Lung (tissue), 17 donors: ENCODE measurements at places on chromosomes 16 and 17. TPM values are rescaled to one million over a fixed set of nuclear protein-coding genes. Genes with fewer than 3 reads are reported as not detected.

Gene CCL18
- total RNA-seq = 41.0 TPM

Gene PTX4
- total RNA-seq = 0.25 TPM

Gene SARM1
- 24.6 TPM for total RNA-seq

DNA sequence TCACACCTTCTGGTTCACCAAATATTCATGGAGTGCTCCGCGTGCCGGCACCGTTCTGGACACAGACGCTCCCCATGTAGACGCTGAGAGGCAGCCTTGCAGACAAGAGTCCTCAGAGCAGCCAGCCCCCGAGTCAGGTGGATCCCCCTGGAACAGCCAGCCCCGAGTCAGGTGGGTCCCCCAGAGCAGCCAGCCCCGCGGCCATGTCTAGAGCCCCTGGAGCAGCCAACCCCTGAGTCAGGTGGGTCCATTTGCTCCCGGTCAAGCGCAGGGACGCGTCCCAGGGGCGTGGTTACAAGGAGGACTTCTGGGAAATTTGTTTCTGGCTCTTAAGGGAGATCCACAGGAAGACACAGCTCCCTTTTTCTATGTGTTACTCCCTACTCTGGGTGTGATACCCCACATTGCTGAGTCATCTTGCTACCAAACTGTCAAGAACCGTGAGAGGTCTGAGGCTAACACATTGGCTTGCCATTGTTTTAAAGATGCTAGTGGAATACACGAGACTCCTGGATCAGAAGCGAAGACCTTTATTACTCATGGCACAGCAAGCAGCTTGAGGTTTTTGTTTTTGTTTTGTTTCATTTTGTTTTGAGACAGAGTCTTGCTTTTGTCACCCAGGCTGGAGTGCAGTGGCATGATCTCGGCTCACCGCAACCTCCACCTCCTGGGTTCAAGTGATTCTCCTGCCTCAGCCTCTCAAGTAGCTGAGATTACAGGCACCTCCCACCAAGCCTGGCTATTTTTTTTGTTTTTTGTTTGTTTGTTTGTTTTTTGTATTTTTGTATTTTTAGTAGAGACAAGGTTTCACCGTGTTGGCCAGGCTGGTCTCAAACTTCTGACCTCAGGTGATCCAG lies 43.3 kb upstream of the CBFA2T3 start:
- no peak for DNase-seq

- DNase-seq = no peak
Measured at GRCh38 chr17:67503184-67503583, 126.1 kb downstream of the PITPNC1 start.

GRCh38 chr17:34401165-34401564 lies 38.1 kb upstream of the CCL1 start:
- DNase-seq = no peak

- no peak for DNase-seq
Measured at GRCh38 chr16:48562475-48562874, 47.5 kb downstream of the N4BP1 start.

DNA sequence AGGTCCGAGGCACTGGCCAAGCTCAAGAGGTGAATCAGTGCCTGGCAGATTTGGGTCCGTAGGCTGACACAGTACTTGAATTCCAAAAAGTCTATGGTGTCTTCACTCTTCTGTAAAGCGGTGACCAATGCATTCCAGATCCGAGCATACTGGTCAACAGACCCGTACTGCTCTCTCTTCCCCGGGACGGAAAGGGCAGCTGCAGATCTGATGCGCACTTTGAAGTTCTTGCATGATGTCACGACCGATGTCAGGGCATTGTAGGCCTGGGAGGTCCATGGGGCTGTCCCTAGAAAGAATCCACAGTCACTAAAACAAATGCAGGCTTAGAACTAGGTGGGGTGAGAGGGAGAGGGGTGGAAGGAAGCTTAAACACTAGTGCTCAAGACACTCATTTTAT lies 34.9 kb downstream of the HEATR6 start:
- DNase-seq = no peak

GRCh38 chr17:17147821-17148220 lies 58.3 kb downstream of the PLD6 start:
- DNase-seq = no peak

DNA sequence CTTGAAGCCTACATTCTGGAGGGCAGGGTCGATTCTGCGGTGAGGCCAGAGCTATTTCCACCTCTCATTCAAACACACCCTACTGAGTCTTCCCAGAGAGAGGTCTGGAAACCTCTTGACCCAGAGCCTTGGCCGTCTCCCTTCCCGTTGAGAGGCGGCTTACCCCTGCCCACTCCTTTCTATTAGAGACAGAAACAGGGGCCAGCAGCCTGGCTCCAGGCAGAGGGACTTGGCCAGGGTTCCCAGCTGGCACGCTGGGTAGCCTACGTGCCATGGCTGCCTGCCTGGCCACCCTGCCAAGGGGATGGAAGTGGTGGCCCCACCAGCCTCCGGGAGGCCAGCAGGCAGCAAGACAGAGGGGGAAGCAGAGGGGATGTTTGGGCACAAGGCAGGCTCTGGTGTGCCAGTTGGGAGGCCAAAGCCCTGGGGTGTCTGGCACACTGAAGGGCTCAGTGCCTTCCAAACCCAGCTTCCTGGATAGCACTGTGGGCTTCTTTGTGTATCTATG lies 6.0 kb downstream of the STAC2 start:
- DNase-seq = no peak

- no peak for DNase-seq
Measured at GRCh38 chr16:4613636-4614570, 785 bp downstream of the UBALD1 start.

Gene SNAI3
- 1.1 TPM for total RNA-seq
